Natural killer cell treated with Interleukin-12 subunit alpha and Interleukin-12 subunit beta and Interleukin-15 and Interleukin-18, amount 100 ng/mL, for 72 hours (primary cell): ENCODE measurements at places on chromosomes 5 and 9. TPM values are rescaled to one million over a fixed set of nuclear protein-coding genes. Genes with fewer than 3 reads are reported as not detected.

- peaks cover 5% of the 10 kb centered on the region for H3K27me3 ChIP-seq
- H3K4me1 ChIP-seq = no peaks in the 10 kb centered on the region
- H3K4me3 ChIP-seq = no peak overlapping the region
- H3K36me3 ChIP-seq = peaks cover 9% of the 10 kb centered on the region
These were observed 108.6 kb downstream of the PHF2 start for GRCh38 chr9:93684806-93685543.

DNA sequence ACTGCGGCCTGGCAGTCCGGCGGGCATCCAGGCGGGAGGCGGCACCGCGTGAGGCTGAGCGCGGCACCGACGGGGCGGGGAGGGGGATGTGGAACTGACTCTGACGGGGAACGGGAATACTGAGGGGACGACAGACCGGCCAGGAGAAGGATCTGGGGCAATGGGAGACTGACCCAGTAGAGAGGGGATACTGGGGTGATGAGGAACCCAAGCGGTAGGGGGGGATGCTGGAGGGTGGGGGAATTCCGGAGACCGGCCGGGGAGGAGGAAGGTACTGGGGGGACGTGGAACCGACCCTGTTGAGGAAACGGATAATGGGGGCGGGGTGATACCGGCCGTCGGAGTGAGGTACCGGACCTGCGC, 423 bp downstream of the IPPK start:
- no peak for DNase-seq
- peak overlapping the region; percentile 90 for H3K4me3 ChIP-seq
- no peaks in the 10 kb centered on the region for H3K36me3 ChIP-seq
- H3K27ac ChIP-seq = peak overlapping the region; percentile 96

GRCh38 chr9:113931140-113931539, 55.0 kb downstream of the ZNF618 start:
- H3K4me3 ChIP-seq = no peak overlapping the region
- H3K36me3 ChIP-seq = peaks cover 18% of the 10 kb centered on the region
- no peaks in the 10 kb centered on the region for H3K27me3 ChIP-seq
- no peaks in the 10 kb centered on the region for H3K4me1 ChIP-seq
- H3K27ac ChIP-seq = no peak overlapping the region

GRCh38 chr9:125852386-125852785, 105.2 kb downstream of the PBX3 start:
- H3K36me3 ChIP-seq = no peaks in the 10 kb centered on the region
- H3K27ac ChIP-seq = no peak overlapping the region
- DNase-seq = no peak
- no peak overlapping the region for H3K4me3 ChIP-seq
- peaks cover 2% of the 10 kb centered on the region for H3K4me1 ChIP-seq
- H3K27me3 ChIP-seq = no peaks in the 10 kb centered on the region

DNA sequence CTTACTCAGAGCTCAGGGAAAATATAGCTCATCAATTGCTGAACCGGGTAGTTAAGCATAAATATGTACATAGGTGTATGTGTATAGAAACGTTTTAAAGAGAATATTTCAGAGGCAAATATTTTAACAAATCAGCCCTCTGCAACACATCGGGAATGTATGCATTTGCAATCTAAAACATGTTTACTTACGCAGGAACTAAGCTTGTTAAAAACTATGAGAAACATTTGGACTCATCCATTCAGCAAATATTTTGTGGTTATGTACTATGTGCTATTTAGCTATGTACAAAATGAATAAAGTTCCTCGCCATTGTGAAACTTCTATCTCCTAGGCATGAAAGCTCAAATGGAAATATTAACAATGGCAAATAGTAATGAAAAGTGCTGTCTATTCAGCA, 469.9 kb downstream of the ARHGEF28 start:
- no peak overlapping the region for H3K27ac ChIP-seq
- no peaks in the 10 kb centered on the region for H3K36me3 ChIP-seq
- DNase-seq = no peak

- H3K4me1 ChIP-seq = no peaks in the 10 kb centered on the region
- peaks cover 4% of the 10 kb centered on the region for H3K36me3 ChIP-seq
- no peak overlapping the region for H3K27ac ChIP-seq
- no peaks in the 10 kb centered on the region for H3K27me3 ChIP-seq
- no peak overlapping the region for H3K4me3 ChIP-seq
These were observed 440.6 kb upstream of the IZUMO3 start for GRCh38 chr9:24986331-24986730.

- H3K4me1 ChIP-seq = no peaks in the 10 kb centered on the region
- no peak overlapping the region for H3K4me3 ChIP-seq
- no peaks in the 10 kb centered on the region for H3K36me3 ChIP-seq
- no peaks in the 10 kb centered on the region for H3K27me3 ChIP-seq
These were observed 25.9 kb upstream of the IDNK start for GRCh38 chr9:83596899-83597504.

GRCh38 chr5:140349244-140349643, 2.8 kb upstream of the HBEGF start:
- H3K4me1 ChIP-seq = peaks cover 17% of the 10 kb centered on the region
- H3K36me3 ChIP-seq = peaks cover 2% of the 10 kb centered on the region
- H3K27ac ChIP-seq = no peak overlapping the region
- DNase-seq = no peak

GRCh38 chr5:93336330-93337110, 244.5 kb downstream of the NR2F1-AS1 start:
- no peaks in the 10 kb centered on the region for H3K27me3 ChIP-seq
- no peak overlapping the region for H3K27ac ChIP-seq
- no peaks in the 10 kb centered on the region for H3K4me1 ChIP-seq
- DNase-seq = no peak
- H3K4me3 ChIP-seq = no peak overlapping the region
- H3K36me3 ChIP-seq = no peaks in the 10 kb centered on the region

DNA sequence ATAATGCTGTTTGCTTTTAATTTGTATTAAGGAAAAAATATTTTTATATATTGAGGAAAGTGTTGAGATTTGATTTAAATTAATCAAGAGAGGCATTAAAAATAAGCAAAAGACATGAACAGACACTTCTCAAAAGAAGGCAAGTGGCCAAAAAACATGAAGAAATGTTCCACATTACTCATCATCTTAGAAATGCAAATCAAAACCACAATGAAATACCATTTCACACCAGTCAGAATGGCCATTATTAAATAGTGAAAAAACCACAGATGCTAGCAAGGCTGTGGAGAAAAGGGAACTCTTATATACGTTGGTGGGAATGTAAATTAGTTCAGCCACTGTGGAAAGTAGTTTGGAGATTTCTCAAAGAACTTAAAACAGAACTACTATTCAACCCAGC, 45.9 kb downstream of the RANBP17 start:
- peaks cover 8% of the 10 kb centered on the region for H3K4me1 ChIP-seq
- no peaks in the 10 kb centered on the region for H3K27me3 ChIP-seq
- no peak overlapping the region for H3K4me3 ChIP-seq
- H3K27ac ChIP-seq = no peak overlapping the region
- H3K36me3 ChIP-seq = no peaks in the 10 kb centered on the region

GRCh38 chr9:132626285-132626684, 43.5 kb downstream of the DDX31 start:
- no peak overlapping the region for H3K4me3 ChIP-seq
- H3K36me3 ChIP-seq = peaks cover 11% of the 10 kb centered on the region
- H3K27ac ChIP-seq = no peak overlapping the region
- no peak for DNase-seq

DNA sequence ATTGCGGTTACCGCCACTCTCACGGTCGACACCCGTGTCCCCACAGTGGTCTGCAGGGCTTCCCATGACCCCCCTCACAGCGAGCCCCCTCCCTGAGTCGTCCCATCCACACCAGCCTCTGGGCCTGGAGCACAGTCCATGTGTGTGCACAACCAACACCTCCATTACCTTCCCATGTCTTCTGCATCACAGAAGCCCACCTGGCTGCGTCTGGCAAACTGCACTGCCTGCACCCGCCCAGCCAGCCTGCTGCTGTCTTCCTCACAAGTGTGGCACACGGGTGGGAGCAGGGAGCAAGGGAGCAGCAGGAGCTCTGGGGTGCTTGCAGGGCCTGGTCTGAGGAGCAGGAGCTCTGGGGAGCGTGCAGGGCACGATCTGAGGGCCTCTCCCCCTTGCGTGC, 415.3 kb upstream of the IRX4 start:
- no peak for DNase-seq
- H3K4me1 ChIP-seq = no peaks in the 10 kb centered on the region
- peaks cover 5% of the 10 kb centered on the region for H3K27me3 ChIP-seq
- no peaks in the 10 kb centered on the region for H3K36me3 ChIP-seq
- H3K4me3 ChIP-seq = no peak overlapping the region

Gene SLC26A2
- total RNA-seq = 8.6 TPM

Gene ANKRD34B
- not detected for total RNA-seq

Gene GABRA1
- not detected for total RNA-seq

Gene PCDHGA2
- not detected for total RNA-seq

Gene TCF7
- 2.6 TPM for total RNA-seq

Gene NHP2
- 196 TPM for total RNA-seq

Gene CD274
- 97.1 TPM for total RNA-seq

Gene WNK2
- not detected for total RNA-seq

Gene TAS2R1
- not detected for total RNA-seq

Gene ADAMTS2
- total RNA-seq = not detected

Gene TAF1L
- not detected for total RNA-seq
